H7 (cell line): ENCODE measurements at places on chromosomes 4 and X. TPM values are rescaled to one million over a fixed set of nuclear protein-coding genes. Genes with fewer than 3 reads are reported as not detected.

FMR1 gene
- 16.1 and 21.0 TPM in 2 replicates for total RNA-seq

- no peak for DNase-seq
Measured at GRCh38 chr4:90476586-90476985, 349.4 kb downstream of the CCSER1 start.

- no peak for DNase-seq
Measured at GRCh38 chrX:130446974-130447373, 45.2 kb downstream of the RBMX2 start.

GRCh38 chr4:105067431-105067830, 79.2 kb upstream of the TET2 start:
- no peak for DNase-seq

GRCh38 chrX:9312922-9313867, 151.7 kb upstream of the TBL1X start:
- peak; percentile 77 for DNase-seq

GRCh38 chr4:19993242-19993641, 258.5 kb upstream of the SLIT2 start:
- DNase-seq: no peak

CLNK gene
- not detected in 2 replicates for total RNA-seq

GRCh38 chr4:16661813-16662212, 236.6 kb downstream of the LDB2 start:
- DNase-seq: no peak

GRCh38 chr4:130703211-130703935, 1607.4 kb downstream of the C4orf33 start:
- no peak for DNase-seq

DNA sequence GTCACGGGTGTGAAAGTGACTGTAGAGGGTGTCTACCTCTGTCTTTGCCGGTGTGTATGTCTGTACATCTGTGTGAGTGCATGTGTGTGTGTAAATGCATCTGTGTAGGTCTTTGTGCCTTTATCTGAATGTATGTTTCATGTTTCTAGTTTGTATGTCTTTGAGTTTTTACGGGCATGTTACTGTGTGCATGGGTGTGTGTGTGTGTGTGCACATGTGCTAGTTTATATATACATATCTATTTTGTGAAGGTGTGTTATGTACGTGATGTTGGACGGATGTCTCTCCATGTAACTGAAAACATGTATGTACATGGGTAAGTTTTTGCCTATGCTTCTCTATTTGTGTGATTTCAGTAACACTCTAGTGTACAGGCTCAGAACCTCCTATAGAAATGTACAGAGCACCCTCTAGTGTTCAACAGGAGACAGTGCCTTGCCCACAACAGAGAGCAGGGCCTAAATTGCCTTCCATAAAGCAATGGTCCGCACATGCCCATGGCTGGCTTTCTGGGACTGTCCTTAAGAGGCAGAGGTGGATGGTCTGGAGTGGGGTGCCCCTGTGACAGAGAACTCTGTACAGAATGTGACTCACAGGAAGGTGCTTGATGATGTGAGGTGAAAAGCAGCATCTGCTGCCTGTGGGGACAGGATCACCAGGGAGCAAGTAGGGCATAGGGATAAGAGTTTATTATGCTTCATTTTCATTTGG, 343.5 kb downstream of the RAPGEF2 start:
- peak; percentile 51 for DNase-seq

H2BW2 gene
- total RNA-seq: not detected in 2 replicates

GRCh38 chr4:102411408-102411807, 66.1 kb upstream of the SLC39A8 start:
- no peak for DNase-seq

- DNase-seq: no peak
Measured at GRCh38 chr4:86118711-86119110, 241.1 kb downstream of the MAPK10 start.

NEIL3 gene
- 7.8 and 8.8 TPM in 2 replicates for total RNA-seq
